Cerebellar nuclear complex (tissue), 1 donor: ENCODE measurements at places on chromosomes 1 and 21.

DNA sequence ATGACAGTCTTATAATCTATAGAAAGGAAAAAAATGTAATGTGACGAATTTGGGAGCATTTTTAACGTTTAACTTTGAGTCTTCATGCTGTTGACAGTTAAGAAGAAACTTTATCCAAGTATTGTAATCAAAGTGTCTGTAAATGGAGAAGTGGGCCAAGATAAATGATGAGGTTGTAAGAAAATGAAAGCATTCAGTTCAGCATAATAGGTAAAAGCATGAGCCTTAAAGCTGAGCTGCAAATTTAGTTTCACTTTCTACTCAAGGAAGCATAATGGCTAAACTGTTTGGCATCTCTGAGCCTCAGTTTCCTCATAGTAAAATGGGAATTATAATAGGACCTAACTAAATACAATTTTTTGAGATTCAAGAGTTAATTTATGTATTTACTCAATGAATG, 1554.8 kb downstream of the KCNT2 start:
- no peak for DNase-seq

DNA sequence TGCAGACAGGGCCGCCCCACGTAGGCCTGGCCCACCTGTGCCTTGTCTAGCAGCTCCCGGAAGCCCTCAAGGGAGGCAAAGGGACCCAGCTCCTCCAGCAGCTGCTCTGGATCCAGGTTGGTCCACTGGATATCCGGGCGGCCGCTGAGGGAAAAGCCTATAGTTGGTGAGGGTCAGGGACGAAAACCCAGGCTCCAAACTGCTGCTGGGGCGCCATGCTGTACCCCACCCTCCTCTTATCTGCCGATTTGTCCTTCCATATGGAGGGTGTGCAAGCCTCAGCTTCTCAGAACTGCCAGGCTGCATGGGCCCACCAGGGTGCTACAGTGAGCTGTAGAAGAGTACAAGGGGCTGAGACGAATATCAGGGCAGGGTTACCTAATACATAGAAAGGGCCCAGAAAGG, 12.2 kb downstream of the PTCH2 start:
- DNase-seq, result no peak

DNA sequence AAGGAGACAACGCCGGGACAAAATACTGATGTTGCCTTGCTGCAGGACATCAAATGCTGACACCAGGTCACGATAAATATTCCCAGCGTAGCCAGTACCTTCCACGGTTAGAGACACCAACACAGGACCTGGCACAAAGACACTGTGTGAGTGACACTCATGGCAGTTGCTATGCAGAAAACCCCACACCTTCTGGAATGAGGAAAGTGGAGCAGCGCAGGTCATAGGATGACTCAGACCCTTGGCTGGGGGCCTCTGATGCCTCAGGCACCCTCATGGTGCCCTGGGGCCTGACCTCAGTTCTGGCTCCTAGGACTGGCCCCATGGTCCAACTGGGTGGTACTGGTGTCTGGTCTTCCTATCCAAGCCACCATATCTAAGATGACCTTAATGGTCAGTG, 7.0 kb downstream of the DCST2 start:
- DNase-seq, result no peak

GRCh38 chr21:15400905-15401304, 328.9 kb upstream of the USP25 start:
- no peak for DNase-seq

- no peak for DNase-seq
These were observed 6.3 kb upstream of the MAP10 start for GRCh38 chr1:232798920-232799319.

- no peak for DNase-seq
These were observed 107.4 kb downstream of the TBX19 start for GRCh38 chr1:168387781-168388760.

GRCh38 chr1:81730881-81731280, 69.9 kb upstream of the ADGRL2 start:
- no peak for DNase-seq

DNA sequence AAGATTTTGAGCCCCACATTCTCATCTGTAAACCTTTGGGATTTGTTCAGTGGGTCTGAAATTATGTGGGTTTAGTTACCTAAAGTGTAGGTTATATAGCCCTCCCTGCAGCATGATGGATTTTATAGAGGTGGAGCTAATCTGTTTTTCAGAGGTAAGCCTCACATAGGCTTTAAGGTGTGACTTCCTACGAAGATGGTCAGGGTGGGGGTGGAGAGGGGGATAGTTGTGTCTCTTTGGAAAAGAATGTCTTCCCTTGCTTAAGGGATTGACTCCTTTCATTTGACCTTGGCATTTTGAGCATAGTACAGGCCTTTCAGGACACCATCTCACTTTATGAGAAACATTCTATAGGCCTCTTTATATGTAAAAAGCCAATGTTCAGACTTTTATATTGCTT, 3.4 kb downstream of the CACHD1 start:
- no peak for DNase-seq

DNA sequence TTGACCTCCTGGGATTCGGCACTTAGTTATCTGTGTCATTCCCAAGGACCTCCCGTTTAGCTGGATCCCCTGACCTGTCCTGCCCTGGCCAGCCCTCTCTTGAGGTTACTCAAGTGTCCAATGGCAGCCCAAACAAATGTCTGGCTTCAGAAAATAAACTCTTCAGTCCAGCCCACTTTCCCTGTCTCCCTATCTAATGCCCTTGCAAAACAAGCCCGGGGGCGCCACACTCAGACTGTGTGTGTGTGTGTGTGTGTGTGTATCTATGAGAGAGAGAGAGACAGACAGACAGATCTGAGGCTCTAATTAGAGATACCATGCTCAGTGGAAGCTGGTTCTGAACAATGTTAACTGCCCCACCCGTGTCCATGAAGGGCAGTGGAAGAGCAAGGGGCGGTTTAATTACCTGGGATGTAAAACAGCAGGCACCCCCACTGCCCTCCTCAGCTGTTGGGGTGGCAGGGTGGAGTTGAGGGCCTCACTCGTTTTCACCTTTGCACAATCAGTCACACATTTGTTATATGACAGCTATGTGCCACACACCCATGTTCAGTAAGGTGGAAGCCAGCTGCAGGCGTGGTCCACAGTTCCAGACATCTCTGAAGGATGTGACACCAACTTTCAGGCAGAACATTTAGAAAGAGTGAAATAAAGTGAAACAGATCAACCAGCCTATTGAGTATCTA, 57.4 kb downstream of the B3GALT5 start:
- DNase-seq, result no peak

- no peak for DNase-seq
These were observed 169.3 kb downstream of the SEC16B start for GRCh38 chr1:177800400-177801088.

DNA sequence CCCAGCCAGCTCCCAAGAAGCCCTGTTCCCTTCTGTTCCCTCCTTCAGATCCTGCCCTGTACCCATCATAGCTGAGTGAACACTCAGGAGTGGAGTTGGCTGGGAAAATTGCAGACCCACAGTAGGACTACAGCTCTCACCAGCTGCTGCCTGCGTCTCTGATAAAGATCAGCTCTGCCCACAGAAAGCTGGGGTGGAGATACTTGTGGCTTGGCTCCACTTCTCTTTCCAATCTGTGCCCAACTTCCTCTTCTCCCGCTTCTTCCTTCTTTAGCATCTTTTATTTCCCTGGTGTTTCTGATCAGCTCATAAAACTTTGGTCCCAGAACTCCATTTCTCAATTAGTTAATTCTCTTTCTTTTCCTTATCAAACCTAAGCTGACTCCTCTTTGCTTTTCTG, 5.5 kb upstream of the CD1A start:
- no peak for DNase-seq

GRCh38 chr1:2999571-2999970, 21.7 kb upstream of the ACTRT2 start:
- no peak for DNase-seq

DNA sequence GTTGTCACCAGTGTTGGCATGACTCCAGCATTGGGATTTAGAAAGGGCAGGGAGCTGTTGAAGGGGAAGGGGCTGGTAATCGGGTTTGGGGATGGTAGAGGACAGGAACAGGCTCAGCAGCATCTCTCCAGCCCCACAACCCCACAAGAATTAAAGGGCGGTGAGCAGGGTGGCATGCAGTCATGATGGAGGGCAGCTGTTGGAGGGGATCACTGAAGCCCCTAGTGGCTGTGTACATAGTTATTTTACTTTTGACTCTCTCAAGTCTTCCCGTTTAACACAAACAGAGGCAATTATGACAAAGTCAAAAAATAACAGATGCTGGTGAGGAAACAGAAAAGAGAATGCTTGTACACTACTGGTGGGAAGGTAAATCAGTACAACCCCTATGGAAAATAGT, 213.8 kb downstream of the URB2 start:
- DNase-seq, result no peak

- no peak for DNase-seq
These were observed 117.6 kb downstream of the WDR3 start for GRCh38 chr1:118047006-118047649.

GRCh38 chr21:44647222-44647552, 973 bp downstream of the KRTAP10-11 start:
- no peak for DNase-seq

DNA sequence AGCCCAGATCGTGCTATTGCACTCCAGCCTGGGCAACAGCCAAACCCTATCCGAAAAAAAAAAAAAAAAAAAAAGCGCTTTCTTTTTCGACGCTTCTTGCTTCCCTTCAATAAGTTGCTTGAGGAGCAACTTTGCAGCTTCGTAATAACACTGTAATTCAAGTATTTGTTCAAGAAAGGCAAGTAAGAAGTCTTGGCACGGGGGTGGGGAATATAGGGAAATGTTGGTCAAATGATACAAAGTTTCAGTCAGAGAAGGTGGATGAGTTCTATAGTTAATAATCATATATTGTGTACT, 871 bp upstream of the PSMA5 start:
- DNase-seq, result no peak

- DNase-seq, result no peak
These were observed 20.2 kb downstream of the LDLRAP1 start for GRCh38 chr1:25563330-25564215.

DNA sequence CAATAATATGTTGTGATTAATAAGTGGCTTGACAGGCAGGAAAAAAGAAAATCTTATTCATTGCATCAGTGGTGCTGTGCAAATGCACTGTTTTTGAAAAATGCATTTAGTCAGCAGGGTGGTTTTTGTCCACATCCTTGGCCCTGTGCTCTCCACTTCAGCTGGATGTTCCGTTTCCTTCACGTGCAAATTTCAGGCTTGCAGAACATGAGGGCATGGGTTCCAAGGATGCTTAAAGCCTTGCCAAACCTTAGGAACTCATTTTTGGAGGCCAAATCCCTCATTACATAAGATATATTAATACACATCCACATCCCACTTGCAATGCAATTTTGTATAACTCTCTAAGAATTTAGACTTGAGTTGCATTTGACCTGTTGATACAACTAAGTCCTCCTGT, 410.1 kb downstream of the PRDM2 start:
- no peak for DNase-seq

- no peak for DNase-seq
These were observed 181.0 kb upstream of the KLHDC7A start for GRCh38 chr1:18299441-18300338.

- DNase-seq, result no peak
These were observed 176.7 kb downstream of the TTLL7 start for GRCh38 chr1:83822208-83822607.

GRCh38 chr1:8537991-8538390, 220.1 kb downstream of the SLC45A1 start:
- no peak for DNase-seq

GRCh38 chr1:199124351-199124750, 485.5 kb downstream of the PTPRC start:
- DNase-seq, result no peak

GRCh38 chr21:21283810-21284209, 285.6 kb downstream of the NCAM2 start:
- no peak for DNase-seq

- no peak for DNase-seq
These were observed 22.7 kb downstream of the WNT9A start for GRCh38 chr1:227924833-227925574.
